ENCODE measurements at places on chromosomes 11 and 22. TPM values are rescaled to one million over a fixed set of nuclear protein-coding genes. Genes with fewer than 3 reads are reported as not detected.

DNA sequence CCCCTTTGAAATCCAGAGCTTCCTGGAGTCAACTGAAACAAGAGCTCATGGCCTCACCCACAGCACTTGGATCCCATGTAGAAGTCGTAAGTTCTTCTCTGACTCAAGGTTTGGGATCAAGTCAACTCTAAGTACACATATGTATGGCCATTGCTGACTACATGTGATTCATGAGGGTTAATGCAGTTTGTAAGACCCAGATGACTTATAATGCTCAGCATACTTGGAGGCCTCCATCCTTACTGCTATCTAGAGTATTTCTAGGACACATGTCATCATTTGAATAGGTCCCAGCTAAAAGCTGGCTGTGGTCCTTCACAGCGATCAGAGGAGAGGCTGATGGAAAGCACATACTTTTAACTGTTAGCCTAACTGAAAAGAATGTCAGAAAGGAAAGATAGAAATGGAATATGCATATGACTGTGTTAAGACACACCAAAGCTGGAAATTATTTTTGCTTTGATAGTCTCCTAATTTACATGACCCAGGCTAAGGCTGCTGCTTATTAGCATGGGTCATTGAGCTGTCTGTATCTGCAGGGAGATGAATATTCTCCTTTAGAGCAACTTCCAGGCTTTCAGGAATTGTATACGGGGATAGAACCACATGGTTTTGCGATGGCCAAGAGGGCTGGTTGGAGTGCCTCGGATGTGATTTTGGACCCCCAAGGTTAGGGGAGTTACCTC is 76.3 kb downstream of the NTM start:
- no peak for DNase-seq

GRCh38 chr11:14607713-14608112 is 35.9 kb upstream of the PDE3B start:
- no peak for DNase-seq

DNA sequence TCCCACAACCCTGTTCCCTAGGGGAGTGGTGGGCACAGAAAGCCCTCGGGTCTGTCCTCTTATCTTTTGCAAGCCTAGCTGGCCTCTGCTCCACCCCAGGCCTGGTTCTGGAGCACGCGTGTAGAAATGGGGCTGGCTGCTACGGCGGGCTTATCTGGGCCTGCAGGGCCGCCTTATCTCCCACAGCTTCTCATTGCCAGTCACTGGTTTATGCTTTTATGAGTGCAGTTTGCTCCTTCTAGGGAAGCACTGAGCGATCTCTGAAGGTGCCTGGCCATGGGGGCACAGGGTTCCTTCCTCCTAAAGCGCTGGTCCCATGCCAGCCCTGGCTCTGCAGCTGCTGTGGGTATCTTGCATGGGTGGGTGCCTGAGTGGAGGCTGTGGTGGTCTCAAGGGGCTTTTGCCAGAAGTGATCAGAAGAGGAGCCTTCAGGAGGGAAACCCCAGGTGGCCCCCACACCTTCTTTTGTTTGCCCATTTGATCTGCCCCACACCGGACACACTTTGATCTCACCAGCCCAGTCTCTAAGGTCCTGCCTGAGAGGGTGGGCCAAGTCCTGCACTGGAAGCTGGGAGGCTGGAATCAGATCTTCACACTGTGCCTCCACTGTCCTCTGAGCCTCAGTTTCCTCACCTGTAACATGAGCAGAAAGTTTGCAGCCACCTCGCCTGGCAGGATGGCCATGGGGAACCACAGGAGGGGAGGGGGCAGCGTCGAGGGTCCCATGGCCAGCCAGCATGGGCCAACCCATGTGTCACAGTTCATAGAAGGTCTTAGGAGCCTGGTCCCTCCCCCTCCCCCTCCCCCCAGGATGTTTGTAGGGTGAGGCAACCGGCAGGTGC is 86.6 kb upstream of the FGF3 start:
- DNase-seq, result no peak

GRCh38 chr11:29127461-29127860 is 889.4 kb downstream of the KCNA4 start:
- no peak for DNase-seq

DNA sequence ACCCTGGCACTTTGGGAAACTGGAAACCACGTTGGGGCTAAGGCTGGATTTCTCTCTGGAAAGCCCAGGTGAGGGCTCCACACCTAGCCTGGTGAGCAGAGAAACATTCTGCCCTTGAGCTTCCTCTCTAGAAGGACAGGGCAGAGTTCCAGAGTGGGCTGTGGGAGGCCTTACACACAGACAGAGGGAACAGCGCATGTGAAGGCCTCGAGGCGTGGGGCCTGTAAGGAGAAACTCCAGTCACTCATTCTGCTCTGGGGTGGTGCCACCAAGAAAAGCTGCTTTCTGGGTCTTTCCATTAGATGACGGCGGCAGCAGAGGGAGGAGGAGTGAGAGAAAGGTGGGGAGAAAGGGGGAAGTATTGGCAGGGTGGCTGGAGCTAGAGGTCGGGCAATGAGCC is 183.1 kb downstream of the CHST1 start:
- DNase-seq, result no peak

The CD82 gene
- 63.3 TPM for total RNA-seq

The KCNJ4 gene
- not detected for total RNA-seq

The TMEM191B gene
- 8.1 TPM for total RNA-seq

The WNT7B gene
- total RNA-seq, result 4.4 TPM

The OR2AG2 gene
- 0.18 TPM for total RNA-seq

The PRG3 gene
- not detected for total RNA-seq
